Dorsolateral prefrontal cortex (tissue), 122 donors: ENCODE measurements at places on chromosomes 2 and 18. TPM values are rescaled to one million over a fixed set of nuclear protein-coding genes. Genes with fewer than 3 reads are reported as not detected.

The NAPG gene
- 111 TPM for total RNA-seq

The FAM124B gene
- 1.4 TPM for total RNA-seq

The CCDC68 gene
- total RNA-seq, result 10.2 TPM

The WDR33 gene
- total RNA-seq, result 49.5 TPM

The PSTPIP2 gene
- total RNA-seq, result 1.8 TPM

The AKAIN1 gene
- total RNA-seq, result 2.3 TPM

The TMEM214 gene
- 60.3 TPM for total RNA-seq

The CXCR1 gene
- total RNA-seq, result 0.98 TPM

The FAM110C gene
- total RNA-seq, result 4.0 TPM

The EMILIN2 gene
- 1.6 TPM for total RNA-seq

The CBLN2 gene
- total RNA-seq, result 84.6 TPM

The ZBTB14 gene
- total RNA-seq, result 17.5 TPM

The CTAGE1 gene
- not detected for total RNA-seq

The CRYGD gene
- total RNA-seq, result not detected

The DUSP2 gene
- total RNA-seq, result 14.7 TPM

The CHST10 gene
- total RNA-seq, result 41.3 TPM

The SIX2 gene
- total RNA-seq, result not detected

The NPPC gene
- 3.2 TPM for total RNA-seq

The LYPD1 gene
- 12.6 TPM for total RNA-seq
